ENCODE measurements at places on chromosomes 1 and 21.

GRCh38 chr1:110201157-110201825, 8.8 kb upstream of the KCNC4 start:
- no peak for DNase-seq

DNA sequence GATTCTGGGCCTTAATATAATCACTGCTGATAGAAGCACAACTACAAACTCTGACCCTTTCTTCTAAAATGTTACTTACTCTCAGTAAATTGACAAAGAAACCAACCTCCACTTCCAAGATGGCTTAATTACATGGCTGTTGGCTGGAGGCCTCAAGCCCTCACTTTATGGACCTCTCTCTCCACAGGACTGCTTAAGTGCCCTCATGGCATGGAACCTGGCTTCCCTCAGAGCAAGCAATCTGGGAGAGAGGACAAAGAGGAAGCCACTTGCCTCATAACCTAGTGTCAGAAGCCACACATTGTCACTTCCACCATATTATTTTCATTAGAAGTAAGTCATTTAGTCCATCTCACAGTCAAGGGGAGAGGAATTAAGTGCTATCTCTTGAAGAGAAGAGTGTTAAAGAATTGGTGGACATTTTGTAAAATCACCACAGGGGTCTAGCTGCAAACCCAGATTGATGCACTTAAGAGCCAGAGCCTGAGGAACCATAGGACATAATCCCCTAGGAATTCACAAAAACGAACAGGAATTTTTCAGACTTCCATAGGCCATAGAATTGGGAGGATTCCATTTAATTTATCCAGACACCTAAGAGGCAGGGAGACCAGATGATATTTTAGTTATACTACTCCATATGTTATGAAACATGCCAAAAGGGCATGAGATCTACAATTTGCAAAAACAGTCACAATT, 97.5 kb upstream of the TNFSF4 start:
- no peak for DNase-seq

DNA sequence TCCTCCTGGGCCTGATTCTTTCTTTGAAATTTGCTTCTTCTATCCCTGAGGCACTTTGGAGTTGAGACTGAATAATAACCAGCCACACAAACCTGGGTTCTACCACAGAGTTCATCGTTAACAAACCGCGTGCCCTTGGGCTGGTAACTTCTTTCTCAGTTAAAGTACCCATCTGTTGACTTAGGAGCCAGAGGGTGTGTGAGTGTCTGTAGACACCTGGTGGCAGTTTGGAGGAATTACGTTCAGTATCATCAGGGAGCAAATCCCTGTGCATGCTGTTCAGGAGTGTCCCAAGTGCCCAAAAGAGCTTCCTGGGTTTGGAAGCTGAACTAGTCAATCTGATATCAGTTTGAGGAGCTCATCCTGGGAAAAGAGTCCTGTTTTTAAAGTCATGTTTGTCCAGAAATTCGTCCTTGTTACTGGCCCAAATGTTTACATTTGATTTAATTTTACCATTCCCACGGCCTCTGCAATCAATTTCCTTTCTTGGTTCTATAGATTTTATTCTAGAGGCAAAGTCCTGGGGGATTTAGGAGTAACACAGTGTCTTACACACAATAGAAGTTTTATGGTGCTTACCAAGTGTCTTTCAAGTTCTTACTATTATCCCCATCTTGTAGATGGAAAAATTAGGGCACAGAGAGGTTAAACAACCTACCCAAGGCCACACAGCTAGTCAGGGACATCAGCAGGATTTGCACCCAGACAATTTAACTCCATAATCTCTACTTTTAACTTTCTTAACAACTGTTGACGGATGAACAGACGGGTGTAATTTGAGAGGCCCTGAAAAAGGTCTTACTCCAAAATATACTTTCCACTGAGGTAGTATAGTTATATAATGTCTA, 26.7 kb upstream of the RPTN start:
- DNase-seq = peak; percentile 5

DNA sequence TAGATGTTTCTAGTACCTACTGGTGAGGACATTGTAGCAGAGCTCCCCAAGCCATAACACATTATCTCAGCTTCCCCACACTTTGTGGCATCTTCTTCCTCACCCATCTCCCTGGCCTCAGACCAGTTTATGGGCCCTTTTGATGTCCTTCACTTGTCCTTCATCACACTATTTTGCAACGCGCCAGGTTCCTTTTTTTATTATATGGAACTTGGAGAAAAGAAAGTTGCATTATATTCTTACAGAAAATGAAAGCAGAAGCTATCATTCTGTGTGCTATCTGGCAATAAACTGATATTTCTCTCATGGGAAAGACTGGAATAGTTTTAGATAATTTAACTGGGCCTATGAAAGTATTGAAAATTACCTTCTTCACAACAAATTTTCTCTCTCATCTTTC, 196.9 kb upstream of the ETV3 start:
- no peak for DNase-seq

GRCh38 chr1:176609556-176610408, 146.8 kb downstream of the PAPPA2 start:
- DNase-seq = no peak

- DNase-seq = no peak
These were observed 37.3 kb downstream of the TMEM53 start for GRCh38 chr1:44636688-44637598.

- no peak for DNase-seq
These were observed 53.9 kb downstream of the TOR1AIP2 start for GRCh38 chr1:179823693-179824092.

DNA sequence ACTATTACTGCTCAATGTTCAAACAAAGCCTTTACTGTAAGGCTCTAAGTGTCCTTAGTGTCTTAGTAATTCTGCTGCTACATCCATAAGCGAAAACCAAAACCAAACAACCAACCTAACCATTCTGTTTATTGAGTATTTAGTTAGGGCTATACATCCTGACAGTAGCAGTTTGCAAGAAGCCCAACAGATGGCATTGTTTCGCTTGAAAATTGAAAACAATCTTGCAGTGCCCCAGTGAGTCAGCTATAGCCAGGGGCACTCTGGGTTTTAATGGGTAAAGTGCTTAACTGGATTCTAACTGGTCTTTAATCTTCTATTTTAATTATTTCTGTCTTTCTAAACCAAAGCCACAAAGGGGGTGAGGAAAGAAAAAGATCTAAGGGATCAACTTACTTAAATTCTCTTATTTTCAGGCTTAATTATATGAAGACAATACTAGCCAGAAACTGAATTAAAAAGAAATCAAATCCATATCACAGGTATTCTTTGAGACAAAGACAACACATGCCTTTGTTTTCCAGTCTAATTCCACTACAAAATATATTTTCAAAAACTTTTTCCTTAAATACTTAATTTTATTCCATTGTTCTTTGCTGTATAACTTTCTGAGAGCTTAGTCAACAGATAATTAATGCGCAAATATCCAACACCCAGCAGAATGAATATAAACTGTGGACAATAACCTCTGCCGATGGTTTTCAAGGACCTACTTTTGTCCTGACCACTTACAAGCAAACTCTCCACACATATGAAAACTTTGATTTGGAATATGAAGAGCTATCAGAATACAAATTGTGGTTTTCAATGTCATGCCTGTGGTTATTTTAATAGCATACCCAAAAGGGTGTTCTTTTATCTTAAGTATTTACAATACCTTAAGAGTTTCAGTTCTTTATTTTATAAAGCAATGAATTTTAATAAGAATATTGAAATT, 15.2 kb downstream of the POGZ start:
- no peak for DNase-seq

DNA sequence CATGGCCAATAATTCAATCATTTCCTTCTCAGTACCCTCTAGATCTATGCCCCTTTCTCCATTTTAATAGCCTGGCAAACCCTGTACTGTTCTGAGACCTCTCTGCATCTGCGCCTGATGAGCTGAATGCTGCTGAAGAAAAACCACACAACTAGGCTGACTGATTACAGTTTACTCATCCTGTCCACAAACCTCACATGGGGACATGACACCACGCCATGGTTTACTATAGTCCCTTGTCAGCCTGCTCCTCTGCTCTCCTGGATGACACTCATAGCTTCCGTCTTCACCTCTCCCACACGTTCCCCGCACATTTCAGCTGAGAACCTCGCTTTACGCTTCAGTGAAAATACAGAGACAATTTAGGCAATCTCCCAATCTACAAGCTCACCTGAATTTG, 59.7 kb downstream of the DESI2 start:
- no peak for DNase-seq

DNA sequence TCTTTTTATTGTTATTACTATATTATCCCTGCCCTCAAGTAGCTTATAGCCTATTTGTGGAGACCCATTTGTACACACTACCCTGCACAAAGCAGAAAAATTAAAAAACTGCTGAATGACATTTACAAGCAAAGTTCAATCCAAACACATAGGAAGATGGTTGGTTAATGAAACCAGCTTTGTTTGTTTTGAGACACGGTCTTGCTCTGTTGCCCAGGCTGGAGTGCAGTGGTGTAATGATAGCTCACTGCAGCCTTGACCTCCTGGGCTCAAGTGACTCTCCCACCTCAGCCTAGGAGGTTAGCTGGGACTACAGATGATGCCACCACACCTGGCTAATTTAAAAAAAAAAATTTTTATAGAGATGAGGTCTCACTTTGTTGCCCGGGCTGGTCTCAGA, 31.6 kb downstream of the TGFB2 start:
- no peak for DNase-seq

- no peak for DNase-seq
These were observed 64.0 kb downstream of the CTH start for GRCh38 chr1:70475023-70475422.

GRCh38 chr21:34020983-34021553, 52.3 kb upstream of the MRPS6 start:
- DNase-seq = no peak

GRCh38 chr1:201294876-201295275, 11.6 kb downstream of the PKP1 start:
- no peak for DNase-seq

DNA sequence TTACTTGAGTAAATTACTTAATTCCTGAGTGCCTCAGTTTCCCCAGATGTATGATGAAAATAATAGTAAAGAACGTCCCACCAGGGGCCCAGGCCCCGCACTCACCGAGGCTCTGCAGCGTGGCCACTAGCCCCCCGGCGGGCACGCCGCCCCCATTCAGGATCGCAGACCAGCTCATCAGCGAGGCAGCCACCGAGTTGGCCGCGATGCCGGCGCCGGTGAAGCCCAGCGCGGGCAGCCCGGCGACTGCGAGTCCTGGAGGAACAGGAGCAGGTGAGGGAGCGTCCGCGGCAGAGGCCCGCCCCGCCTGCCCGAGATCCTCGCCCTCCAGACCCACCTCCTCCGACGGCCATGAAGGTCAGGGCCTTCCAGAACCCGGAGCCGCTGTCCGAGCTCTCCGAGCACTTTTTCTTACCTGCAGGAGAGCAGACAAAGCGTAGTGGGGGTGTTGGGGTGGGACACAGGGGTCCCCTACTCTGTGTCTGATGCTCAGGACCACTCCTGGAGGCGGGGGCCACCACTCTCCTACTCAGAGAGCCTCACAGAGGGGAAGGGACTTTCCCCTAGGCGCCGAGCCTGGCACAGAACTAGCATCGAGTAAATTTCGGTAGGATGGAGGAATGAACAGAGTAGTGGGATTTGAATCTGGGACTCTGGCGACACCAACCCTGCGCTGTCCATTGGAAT, 3.7 kb downstream of the IFI6 start:
- no peak for DNase-seq

- DNase-seq = no peak
These were observed 372.5 kb upstream of the ST6GALNAC5 start for GRCh38 chr1:76494807-76495206.

DNA sequence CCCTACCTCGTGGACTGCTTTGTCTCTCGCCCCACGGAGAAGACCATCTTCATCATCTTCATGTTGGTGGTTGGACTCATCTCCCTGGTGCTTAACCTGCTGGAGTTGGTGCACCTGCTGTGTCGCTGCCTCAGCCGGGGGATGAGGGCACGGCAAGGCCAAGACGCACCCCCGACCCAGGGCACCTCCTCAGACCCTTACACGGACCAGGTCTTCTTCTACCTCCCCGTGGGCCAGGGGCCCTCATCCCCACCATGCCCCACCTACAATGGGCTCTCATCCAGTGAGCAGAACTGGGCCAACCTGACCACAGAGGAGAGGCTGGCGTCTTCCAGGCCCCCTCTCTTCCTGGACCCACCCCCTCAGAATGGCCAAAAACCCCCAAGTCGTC, 2.0 kb downstream of the GJA4 start:
- DNase-seq = no peak

DNA sequence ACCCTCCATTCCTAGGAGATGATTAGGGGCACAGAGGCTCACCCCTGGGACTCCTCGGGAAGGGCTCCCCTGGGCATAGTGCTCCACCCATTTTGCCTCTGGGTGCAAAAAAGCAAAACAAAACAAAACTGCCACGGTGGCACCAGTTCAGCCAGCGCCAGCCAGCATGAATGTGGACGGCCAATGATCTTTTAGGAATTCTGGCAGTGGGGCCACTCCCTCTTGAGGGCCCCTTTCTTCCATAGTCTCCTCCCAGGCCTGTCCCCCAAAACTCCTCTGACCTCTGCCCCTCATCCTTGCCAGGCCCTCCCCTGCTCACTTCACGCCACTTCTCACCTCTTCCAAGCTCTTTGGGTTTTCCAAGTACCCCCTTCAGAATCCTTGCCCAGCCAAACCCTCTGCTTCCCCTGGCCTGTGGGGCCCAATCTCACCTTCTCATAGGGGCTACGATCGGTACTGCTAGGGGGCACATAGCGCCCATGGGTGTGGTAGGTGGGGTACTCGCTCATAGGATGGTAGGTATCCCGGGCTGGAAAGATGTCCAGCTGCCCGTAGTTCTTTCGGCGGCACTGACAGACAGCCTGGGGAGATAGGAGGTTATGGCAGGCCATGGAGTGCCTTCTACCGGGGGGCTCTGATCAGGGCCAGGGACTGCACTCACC, 13.3 kb downstream of the TRIM46 start:
- no peak for DNase-seq

GRCh38 chr1:201628490-201628889, 89.6 kb downstream of the NAV1 start:
- no peak for DNase-seq

DNA sequence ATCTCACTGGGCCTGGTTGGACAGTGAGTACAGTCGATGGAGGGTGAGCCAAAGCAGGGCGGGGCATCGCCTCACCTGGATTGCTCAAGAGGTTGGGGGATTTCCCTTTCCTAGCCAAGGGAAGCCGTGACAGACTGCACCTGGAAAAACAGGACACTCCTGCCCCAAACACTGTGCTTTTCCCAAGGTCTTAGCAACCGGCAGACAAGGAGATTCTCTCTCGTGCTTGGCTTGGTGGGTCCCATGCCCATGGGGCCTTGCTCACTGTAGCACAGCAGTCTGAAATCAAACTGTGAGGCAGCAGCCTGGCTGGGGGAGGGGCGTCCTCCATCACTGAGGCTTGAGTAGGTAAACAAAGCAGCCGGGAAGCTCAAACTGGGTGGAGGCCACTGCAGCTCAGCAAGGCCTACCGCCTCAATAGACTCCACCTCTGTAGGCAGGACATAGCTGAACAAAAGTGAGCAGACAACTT, 11.3 kb downstream of the C1orf105 start:
- peak; percentile 34 for DNase-seq
